ENCODE measurements at places on chromosomes 2 and 18.

GRCh38 chr2:40725040-40725439 lies 273.1 kb upstream of the SLC8A1 start:
- no peak for DNase-seq

GRCh38 chr2:241443486-241444223 lies 64.7 kb downstream of the STK25 start:
- DNase-seq: peak; percentile 16

DNA sequence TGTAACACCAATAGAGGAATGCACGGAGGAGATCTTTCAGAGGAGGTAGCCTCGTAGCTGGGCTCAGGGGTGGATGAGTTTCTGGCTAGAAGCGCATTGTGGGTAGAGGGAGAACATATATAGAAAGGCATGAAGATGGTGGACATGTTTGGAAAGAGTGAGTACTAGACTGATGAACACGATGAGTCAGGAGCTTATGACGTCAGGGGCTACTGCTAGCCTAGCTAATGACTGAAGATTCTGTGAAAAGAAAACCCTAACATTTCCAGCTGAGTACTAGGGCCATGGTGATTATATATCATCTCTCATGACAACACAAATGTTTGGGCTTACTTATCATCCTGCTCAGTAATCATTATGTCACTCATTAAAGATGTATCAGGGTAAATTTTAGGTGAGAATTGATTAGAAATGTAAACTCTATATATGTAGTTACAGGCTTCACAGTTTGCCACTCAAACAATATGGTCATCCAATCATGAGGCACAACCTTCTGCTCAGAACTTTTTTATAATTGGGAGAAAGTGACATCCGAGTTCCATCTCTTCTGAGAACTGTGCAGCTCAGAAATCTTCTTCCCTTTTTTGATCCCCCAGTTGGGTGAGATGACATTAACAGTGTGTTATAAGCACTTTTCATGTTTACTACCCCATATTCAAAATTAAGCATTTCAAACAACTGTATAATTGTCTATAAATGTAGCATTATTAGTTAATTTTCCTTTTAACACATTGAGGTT lies 22.2 kb upstream of the IL1RN start:
- DNase-seq: peak; percentile 39

DNA sequence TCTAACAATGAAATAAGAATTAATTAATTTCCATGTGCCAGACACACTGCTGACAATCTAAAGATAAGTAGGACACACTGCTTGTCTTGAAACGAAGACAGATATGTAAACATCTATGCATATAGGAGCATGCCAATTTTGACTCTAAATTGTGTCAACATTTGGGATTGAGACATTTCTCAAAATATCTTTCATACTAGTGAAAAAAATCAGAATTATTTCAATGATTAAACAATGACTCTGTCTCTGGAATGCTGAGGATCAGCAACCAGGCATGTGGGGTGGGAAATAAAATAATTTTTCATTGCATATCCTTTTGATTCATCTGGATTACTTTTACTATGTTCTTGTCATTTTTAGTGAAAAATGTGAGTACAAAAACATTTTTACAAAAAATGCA lies 262.6 kb upstream of the SYT4 start:
- no peak for DNase-seq

DNA sequence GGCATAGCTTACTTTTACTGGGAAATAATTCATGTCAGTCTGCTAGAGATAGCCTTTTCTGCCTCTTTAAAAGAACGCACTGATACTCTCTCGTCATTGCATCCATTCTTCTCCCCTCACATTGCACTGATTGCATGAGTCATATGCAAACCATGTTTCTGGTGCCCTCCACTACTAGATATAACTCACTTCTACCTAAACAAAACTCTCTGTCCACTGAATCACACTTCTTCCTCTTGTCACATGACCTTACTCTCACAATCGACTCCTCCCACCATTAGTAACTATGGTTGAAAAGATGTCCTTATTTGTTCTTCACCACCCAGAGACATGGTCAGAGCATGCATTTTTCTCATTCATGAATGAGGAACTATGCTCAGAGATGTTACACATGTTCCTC lies 158.0 kb downstream of the CSRNP3 start:
- peak; percentile 47 for DNase-seq

GRCh38 chr2:164146441-164146840 lies 410.6 kb upstream of the FIGN start:
- no peak for DNase-seq

GRCh38 chr18:31371989-31372388 lies 4.6 kb upstream of the DSG4 start:
- DNase-seq: no peak

DNA sequence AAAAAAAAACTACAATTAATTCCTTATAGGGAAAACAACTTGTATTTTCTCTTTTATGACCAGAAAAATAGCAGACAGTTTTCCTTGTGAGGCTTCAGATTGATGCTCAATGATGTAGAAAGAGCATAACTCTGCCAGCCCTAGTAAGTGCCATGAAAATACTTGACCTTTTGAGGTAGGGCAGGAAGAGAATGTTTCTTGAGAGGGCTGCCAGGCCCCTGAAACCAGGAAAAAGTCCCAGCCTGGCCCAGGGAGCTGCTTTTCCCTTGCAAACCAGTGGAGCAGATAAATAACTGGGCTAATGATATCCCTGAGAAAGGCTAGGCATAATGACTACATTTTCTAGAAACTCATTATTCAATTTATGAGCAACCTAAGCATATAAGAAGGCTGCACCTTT lies 126.8 kb downstream of the SLC8A1 start:
- no peak for DNase-seq

DNA sequence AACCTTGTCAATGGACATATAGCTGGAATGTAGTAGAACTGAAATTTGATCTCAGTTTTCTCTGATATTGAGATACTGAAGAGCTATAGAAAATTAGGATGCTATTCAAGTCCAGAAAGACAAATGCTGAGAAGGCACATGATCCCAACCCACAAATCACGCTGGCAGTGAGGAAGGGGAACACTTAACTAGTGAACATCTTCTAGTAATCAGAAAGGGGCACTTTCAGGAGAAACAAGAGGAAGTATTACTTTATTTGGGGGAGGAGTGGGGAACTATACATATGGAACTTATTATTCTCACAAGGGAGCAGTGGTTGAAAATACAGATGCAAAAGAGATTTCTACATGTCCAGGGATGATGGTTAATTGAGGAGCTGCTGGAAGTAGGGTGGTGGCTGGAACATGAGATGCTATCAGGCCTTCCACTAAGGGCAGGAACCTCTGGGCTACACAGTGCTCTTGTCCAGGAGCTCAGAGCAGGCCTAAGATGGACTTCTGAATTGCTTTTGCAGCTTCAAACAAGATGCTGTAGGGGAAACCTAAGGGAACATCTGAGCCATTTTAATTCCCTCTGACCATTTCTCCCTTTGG lies 79.3 kb downstream of the TGFA start:
- DNase-seq: no peak

DNA sequence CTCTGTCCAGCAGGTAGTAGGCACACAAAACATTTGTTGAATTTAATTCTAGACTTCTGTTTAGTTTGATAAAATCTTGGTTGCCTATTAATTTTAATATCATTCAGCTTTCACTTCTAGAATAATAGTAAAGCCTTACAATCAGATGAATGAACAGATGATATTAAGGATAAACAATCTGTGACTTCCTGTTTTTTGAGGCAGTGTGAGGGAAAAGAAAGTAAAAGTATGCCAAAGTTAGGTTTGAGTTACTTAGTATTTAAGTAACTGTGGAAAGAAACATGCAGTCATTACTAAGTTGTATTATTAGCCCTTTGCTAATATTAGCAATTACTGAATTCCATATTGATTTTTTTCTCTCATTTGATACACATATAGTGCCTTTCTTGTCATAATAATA lies 31.5 kb downstream of the EPB41L5 start:
- DNase-seq: no peak

- peak; percentile 25 for DNase-seq
These were observed 463 bp downstream of the SMC6 start for GRCh38 chr2:17752892-17753802.

GRCh38 chr18:31490387-31490786 lies 7.6 kb upstream of the DSG2 start:
- DNase-seq: no peak

GRCh38 chr2:75406131-75406581 lies 154.6 kb downstream of the EVA1A start:
- no peak for DNase-seq

DNA sequence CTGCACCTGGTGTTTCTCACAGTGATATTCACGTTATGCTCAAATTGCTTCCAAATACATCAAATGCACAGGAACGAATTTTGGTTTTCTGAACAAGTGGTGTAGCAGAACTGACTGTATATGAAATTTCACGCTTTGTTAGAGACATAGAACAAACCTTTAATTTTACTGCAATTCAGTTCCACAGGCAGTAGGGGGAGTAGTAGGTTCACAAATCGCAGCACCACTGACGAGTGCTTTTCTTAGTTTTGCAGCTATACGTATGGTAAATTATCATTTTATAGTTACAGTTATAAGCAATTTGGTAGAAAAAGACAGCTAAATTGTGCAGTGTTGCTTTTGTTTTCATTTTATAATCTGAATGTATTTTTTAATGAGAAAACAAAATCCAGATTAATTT lies 113.3 kb downstream of the KIAA1328 start:
- DNase-seq: peak; percentile 71

- DNase-seq: peak; percentile 63
These were observed 2.0 kb downstream of the BCL11A start for GRCh38 chr2:60551240-60552077.

All from fibroblast of pulmonary artery (primary cell).